ENCODE measurements at places on chromosomes 5 and 9.

- no peak for DNase-seq
These were observed 891.3 kb downstream of the TLE1 start for GRCh38 chr9:80797831-80798688.

GRCh38 chr9:78073722-78074121, 42.1 kb upstream of the GNAQ start:
- DNase-seq: no peak

- DNase-seq: no peak
These were observed 13.2 kb downstream of the TMEM8B start for GRCh38 chr9:35842020-35842745.

- no peak for DNase-seq
These were observed 7.5 kb downstream of the ALDOB start for GRCh38 chr9:101427957-101428655.

- no peak for DNase-seq
These were observed 300.8 kb downstream of the OSTF1 start for GRCh38 chr9:75389101-75389500.

Data from stimulated activated CD8-positive, alpha-beta memory T cell treated with anti-CD3 and anti-CD28 coated beads, Interleukin-4, amount 100 ng/mL, for 24 hours (primary cell).